ENCODE measurements at places on chromosomes 3 and 15.

- no peak for DNase-seq
Measured at GRCh38 chr3:46408853-46409252, 1.8 kb downstream of the CCRL2 start.

DNA sequence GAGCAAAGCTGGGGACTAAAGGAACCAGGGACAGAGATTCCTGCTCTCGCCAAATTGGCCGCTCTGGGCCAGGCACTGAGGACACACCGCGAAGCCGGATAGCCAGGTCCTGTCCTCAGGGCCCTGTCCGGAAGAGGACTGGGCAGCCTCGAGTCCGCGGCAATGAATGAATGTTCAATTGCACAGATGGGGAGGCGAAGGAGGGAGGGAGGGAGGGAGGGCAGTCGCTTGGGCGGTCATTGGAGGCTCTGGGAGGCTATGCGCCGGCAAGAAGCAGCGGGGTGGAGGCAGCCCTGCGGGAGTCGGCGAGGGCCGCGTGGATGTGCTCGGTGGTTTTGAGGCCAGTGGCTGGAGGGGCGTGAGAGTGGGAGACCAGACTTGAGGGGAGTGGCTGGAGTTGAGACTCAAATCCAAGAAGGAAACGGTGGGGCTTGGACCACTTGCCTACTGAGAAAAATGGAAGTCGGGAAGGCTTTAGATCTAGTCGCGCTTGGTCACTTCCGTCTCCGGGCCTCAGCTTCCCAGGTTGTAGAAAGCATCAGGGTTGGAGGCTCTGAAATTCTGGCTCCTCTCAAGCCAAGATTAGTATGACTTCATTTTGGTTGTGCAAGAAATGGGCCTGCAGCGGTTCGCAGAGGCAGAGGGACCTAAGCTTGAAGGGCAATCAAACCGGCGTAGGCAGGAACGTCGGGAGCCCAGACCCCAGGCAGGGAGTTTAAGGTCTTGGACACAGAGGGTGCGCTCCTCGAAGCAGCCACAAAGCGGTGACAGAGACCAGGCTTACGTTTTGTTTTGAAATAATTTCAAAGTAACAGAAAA lies 21.1 kb upstream of the PLXND1 start:
- peak; percentile 94 for DNase-seq

DNA sequence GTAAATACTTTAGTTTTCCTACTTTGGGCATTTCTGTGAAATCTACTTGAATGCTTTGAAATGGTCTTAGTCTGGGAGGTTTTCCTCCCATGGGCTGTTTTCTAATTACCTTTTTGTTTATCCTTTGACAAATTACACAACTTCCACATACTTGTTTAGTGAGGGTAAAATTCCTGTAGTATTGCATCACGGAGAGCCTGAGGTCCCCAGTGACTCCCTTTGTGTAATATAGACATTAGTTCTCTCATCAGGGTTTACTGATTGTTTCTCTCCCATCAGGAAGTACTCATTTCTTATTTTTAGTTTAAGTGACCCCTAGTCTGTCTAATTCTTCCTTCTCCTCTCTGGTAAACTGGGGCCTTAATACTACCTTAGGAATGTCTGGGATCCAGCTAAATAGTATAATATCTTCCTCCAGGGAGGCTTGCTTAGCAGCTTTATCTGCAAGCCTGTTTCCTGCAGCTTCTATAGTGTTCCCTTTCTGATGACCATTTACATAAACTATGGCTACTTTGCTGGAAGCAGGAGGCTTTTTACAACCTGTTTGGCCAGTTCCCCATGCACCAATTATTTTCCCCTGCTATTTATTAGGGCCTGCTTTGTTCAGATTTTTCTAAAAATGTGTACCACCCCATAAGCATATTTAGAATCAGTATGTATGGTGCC lies 87.2 kb upstream of the XCR1 start:
- DNase-seq = no peak

DNA sequence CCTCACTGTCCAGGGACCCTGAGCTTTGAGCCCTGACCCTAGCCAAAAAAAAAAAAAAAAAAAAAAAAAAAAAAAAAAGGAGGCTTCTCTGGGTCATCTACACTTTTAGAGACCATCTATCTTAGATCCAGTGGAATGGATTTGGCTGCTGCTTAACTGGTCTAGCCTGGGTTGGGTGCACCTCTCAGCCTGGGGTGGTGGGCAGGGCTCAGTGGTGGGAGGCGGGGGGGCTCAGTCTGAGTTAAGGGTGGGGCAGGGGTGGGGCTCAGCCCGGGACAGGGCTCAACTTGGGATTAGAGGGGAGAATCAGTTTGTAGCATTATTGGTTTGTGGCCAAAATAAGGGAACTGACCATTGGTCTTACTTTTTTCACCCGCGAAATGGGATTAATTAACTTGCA lies 139.2 kb downstream of the TPRA1 start:
- no peak for DNase-seq

DNA sequence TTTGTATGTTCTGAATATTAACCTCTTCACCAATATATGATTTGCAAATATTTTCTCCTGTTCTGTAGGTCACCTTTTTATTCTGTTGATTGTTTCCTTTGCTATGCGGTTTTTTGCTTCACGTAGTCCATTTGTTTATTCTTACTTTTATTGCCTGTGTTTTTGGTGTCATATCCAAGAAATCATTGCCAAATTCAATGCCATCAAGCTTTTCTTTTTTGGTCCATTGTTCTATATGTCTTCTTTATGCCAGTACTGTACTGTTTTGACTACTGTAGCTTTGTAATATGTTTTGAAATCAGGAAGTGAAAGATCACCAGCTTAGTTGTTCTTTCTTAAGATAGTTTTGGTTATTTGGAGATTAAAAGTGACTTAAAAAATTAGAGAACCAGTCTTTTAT lies 4.2 kb downstream of the PARP15 start:
- DNase-seq = no peak
